Left renal cortex interstitium (tissue), 4 donors: ENCODE measurements at places on chromosomes 5 and 9.

DNA sequence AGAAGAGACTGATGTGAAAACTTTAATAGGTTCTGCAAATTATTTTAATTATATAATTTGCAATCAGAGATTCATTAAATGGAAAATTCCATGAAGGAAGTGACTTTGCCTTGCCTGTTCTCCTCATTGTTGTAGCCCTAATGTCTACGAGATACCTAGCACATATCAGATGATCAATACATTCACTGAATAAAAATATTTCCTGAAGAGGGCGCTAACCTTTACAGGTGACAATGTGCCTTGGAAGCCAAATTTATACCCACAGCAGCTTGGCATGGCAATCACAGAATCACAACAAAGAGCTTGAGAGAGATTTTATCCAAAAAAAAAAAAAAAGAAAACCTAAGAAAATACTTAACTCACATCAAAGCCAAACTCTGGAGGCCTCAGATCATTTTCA, 17.4 kb downstream of the HAUS6 start:
- no peak for DNase-seq

DNA sequence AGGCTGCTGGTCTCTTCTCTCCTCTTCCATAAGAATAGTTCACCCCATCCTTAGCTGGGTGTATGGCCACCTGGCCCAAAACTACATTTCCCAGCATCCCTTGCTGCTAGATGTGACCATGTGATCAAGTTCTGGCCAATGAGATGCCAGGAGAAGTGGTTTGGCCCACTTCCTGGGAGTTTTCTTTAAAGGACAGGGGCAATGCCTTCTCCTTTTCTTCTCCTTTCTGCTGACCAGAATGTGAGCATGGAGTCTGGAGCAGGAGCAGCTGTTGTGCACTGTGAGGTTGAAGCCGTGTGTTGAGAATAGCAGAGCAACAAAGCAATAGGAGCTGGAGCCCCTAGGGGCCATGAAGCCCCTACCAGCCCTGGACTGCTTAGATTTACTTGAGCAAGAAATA, 36.8 kb downstream of the C9orf50 start:
- DNase-seq, result no peak

DNA sequence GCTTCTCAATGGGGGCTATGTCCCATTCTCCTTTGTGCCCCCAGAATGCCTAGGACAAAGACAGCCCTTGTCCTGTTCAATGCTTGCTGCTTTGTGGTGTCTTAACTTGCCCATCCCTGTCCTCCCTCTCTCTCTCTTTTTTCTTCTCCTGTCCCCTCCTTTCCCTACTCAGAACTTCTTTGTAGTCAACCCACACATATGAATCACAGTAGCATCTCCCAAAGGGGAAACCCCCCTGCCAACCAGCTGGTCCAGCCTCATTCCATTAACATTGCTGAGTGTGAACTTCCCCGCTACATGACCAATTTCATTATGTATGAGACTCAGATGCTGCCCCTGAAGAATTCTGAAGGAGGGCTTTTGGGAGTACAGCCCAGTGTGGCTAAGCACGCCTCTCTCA, 408.3 kb downstream of the ENC1 start:
- no peak for DNase-seq

- no peak for DNase-seq
Measured at GRCh38 chr5:154373326-154373725, 72.5 kb upstream of the SAP30L start.

- no peak for DNase-seq
Measured at GRCh38 chr5:168978015-168978414, 322.9 kb downstream of the SLIT3 start.

DNA sequence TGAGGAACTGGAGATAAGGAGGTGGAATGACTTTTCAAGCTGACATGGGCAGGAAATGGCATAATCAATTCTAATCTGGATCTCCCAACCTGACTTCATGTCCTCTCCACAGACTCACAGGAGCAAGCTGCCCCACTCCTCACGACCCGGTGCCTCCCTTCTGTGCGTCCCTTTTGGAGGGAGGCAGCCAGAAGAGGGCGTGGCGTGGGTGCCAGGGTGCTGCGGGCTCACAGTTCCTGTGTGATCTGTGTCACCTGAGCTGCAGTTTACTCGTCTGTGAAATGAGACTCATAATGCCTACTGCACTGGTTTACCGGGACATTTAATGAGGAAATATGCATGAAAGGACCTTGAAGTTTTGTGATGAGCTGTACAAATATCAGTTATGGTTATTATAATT, 207.4 kb downstream of the DAB2IP start:
- no peak for DNase-seq

- DNase-seq, result peak; percentile 13
Measured at GRCh38 chr5:149035372-149035790, 27.5 kb downstream of the SH3TC2 start.

- DNase-seq, result no peak
Measured at GRCh38 chr5:173902743-173903142, 14.6 kb downstream of the CPEB4 start.

GRCh38 chr9:134781591-134782302, 98.9 kb upstream of the FCN2 start:
- DNase-seq, result no peak

- DNase-seq, result no peak
Measured at GRCh38 chr5:177491429-177491945, 5.9 kb downstream of the PDLIM7 start.

- DNase-seq, result no peak
Measured at GRCh38 chr5:167440846-167441245, 850.6 kb upstream of the WWC1 start.

GRCh38 chr5:73031839-73032238, 76.0 kb downstream of the FCHO2 start:
- no peak for DNase-seq

DNA sequence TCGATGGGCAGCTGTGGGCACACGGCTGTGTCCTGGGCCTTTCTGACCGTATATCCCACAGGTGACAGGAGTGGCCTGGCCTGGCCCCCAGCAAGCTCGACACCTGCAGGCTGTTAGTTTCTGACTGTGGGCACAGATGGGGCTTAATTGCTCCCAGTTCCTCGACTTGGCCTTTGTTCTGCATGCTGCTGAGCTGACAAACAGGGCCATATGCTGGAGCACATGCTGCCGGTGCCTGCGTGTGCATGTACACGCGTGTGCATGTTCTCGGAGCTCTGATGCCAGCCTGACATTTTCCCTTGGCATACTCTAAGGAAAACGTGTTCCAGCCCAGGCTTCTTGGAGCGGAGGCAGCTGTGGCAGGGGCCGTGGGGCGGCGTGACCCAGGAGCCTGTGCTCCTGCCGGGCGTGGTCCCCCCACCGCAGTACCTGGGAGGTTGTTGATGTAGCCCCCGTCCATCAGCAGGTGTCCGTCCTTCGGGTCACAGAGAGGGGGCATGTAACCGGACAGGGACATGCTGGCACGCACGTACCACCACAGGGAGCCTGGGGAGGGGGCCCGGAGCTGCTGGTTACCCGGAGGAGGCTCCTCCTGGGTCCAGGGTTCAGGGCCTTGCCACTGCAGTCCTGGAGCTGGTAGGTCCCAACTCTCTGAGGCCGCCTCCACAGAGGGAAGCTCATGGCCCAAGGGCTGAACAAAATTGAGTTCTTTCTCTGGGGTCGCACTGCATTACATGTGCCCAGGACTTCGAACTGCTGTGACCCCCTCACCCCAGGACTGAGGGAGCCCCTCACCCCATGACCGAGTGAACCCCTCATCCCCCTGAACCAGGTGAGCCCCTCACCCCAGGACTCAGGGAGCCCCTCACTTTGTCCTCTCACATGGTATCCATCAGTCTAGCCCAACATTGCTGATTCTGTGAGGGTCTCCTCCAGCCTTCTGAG, 4.1 kb upstream of the NSMF start:
- no peak for DNase-seq

GRCh38 chr5:65263321-65263720, 218.4 kb downstream of the ADAMTS6 start:
- DNase-seq, result no peak

GRCh38 chr9:135785013-135785575, 83.1 kb downstream of the KCNT1 start:
- DNase-seq, result no peak

GRCh38 chr5:5198815-5199214, 58.7 kb downstream of the ADAMTS16 start:
- DNase-seq, result no peak

DNA sequence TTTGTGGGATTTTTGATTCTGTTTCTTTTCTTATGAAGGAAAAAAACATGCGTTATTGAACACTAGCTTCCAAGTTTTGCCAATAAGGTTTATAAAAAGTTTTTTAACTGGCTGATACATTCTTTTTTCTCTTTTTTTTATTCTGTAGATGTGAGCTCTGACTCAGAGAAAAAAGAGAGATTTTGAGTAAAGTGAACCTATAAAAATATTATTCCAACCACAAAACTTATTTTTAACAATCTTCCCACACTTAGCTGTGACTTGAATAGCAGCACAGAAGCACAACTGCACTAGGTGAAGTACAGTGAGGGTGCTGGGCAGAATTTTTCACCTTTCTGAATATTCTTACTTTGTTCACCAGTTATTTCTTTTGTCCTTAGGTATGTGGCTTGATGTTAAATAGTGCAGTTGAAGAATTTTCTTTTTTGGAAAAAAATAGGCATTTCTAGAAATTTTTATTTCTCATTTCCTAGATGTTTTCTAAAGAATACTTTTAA, 41.6 kb downstream of the CHSY3 start:
- no peak for DNase-seq

DNA sequence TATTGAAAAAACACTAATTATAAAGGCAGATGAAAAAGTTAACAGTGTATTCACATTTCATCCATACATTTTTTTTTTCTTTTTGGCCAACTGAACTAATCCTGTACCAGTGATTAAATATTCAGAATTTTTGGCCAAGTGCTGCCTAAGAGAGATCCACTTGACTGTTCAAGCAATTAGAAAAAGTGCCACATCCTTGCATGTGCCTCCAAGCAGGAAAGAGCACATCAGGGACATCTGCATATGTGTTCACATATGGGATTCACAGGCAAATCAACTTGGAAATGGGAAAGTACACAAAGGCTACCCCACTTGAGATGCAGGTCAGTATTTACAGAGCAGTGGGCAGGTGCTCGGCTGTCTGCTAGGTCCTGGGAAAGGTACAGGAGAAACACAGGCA, 163.3 kb upstream of the LHFPL2 start:
- no peak for DNase-seq

DNA sequence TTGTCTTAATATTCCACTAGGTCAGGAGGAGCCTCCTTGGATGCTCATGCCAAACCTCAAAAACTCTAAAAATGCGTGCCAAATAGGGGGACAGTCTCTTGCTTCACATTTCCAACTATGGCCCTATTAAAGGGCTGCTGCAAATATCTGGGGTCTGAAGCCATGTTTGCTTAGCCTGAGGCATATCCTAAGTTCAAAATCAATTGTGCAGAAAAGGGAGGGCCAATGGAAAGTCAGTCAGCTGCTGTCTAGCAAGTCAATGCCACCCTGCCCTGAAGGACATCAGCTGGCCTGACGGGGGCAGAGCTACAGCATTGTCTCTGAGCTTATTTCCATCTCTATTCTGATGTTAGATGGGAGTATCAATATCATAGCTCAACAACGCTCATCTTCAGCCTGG, 93.6 kb downstream of the SH3TC2 start:
- DNase-seq, result no peak

DNA sequence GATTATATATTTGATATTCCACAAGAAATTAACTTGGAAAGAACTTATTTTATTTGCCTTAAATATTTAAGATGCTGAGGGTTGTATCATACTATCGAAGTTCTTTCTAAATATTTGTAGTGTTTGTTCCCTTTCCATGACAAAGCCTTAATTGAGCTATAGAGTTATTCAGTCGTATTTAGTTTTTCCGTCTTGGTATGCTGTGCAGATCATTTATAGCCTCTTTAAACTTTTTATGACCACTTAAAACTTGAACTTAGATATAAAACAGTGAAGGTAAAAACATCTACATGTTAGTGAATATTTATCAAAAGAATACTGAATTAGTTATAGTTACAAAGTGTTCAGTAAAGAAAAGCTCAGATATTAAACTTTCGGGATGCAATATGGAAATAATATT, 74.4 kb downstream of the PARP8 start:
- DNase-seq, result no peak
